ENCODE measurements at places on chromosomes 6 and 20. TPM values are rescaled to one million over a fixed set of nuclear protein-coding genes. Genes with fewer than 3 reads are reported as not detected.

VNN1 gene
- total RNA-seq: not detected

PRKN gene
- 13.8 TPM for total RNA-seq

TREML2 gene
- not detected for total RNA-seq

PRRT1 gene
- 1.9 TPM for total RNA-seq

MPIG6B gene
- not detected for total RNA-seq

C6orf15 gene
- not detected for total RNA-seq

BFSP1 gene
- 0.31 TPM for total RNA-seq

SMLR1 gene
- not detected for total RNA-seq

HLA-DQB1 gene
- 0.63 TPM for total RNA-seq

CAGE1 gene
- total RNA-seq: not detected

EYA2 gene
- total RNA-seq: 0.94 TPM

LY6G6F gene
- not detected for total RNA-seq

GDAP1L1 gene
- total RNA-seq: 121 TPM

GSS gene
- 41.9 TPM for total RNA-seq

UTRN gene
- 56.0 TPM for total RNA-seq

TAPBP gene
- 12.2 TPM for total RNA-seq

PTCHD4 gene
- total RNA-seq: 27.9 TPM

SLC17A9 gene
- 0.31 TPM for total RNA-seq

PREX1 gene
- 45.7 TPM for total RNA-seq

CRYBG1 gene
- total RNA-seq: 0.31 TPM

RUNX2 gene
- 0.31 TPM for total RNA-seq

DEFB110 gene
- total RNA-seq: not detected

FNDC11 gene
- 4.1 TPM for total RNA-seq

PLA2G7 gene
- 1.9 TPM for total RNA-seq

NR2E1 gene
- 13.5 TPM for total RNA-seq

TCF15 gene
- not detected for total RNA-seq

LY6G6D gene
- total RNA-seq: not detected

DEFB129 gene
- not detected for total RNA-seq

SLC17A1 gene
- not detected for total RNA-seq

OR5V1 gene
- not detected for total RNA-seq

MYH7B gene
- 0.31 TPM for total RNA-seq

EGFL8 gene
- 5.9 TPM for total RNA-seq

GGTLC1 gene
- total RNA-seq: not detected

CLVS2 gene
- 70.1 TPM for total RNA-seq

WFDC12 gene
- not detected for total RNA-seq

MYBL2 gene
- 2.2 TPM for total RNA-seq

ENPP3 gene
- 0.63 TPM for total RNA-seq

RAET1L gene
- not detected for total RNA-seq

SLC35D3 gene
- total RNA-seq: not detected

GLP1R gene
- not detected for total RNA-seq

COX4I2 gene
- not detected for total RNA-seq

MLN gene
- total RNA-seq: not detected

ATP6V1G2 gene
- total RNA-seq: 58.8 TPM

Data from parietal lobe (tissue), 2 donors.